ENCODE measurements at places on chromosomes 5 and 9. TPM values are rescaled to one million over a fixed set of nuclear protein-coding genes. Genes with fewer than 3 reads are reported as not detected.

- peak; percentile 52 for DNase-seq
Measured at GRCh38 chr5:72018143-72018803, 89.0 kb upstream of the MAP1B start.

DNA sequence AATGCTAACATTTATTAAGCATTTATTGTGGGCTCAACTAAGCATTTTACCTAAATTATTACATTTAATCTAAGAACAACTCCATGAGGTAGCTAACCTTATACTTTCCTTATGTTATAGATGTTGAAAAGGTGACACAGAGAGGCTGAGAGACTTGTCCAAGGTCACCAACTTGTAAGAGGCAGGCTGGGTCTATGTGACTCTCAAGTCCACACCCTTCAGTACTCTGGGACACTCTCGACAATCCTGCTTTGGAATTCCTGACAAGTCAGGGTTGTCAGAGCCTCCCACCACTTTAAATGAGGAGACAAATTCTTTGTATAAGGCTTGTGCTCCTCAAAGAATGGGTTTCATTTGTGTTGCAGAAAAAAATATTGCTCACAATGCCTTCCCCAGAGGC is 67.2 kb downstream of the NRG2 start:
- DNase-seq: no peak

- no peak for DNase-seq
Measured at GRCh38 chr5:142063376-142063775, 45.2 kb upstream of the NDFIP1 start.

DNA sequence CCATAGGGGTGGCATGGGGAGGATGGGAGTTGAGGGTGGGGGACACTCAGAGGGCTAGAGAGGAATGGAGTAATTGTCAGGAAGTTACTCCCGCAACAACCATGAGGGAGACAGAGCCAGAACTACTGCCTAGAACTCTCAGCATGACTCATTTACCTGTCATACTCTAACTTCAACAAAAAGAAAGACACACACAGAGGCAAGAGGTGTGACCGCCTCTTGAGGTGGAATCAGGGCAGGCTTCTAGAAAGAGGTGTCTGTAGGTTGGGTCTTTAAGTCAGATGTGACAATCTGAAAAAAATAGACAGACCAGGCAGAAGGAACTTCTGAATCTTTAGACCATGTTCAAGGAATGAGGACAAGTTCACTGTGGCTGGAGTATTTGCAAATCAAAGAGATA is 73.4 kb downstream of the GABBR2 start:
- no peak for DNase-seq

GRCh38 chr9:567747-568305 is 273.7 kb upstream of the DMRT1 start:
- DNase-seq: no peak

DNA sequence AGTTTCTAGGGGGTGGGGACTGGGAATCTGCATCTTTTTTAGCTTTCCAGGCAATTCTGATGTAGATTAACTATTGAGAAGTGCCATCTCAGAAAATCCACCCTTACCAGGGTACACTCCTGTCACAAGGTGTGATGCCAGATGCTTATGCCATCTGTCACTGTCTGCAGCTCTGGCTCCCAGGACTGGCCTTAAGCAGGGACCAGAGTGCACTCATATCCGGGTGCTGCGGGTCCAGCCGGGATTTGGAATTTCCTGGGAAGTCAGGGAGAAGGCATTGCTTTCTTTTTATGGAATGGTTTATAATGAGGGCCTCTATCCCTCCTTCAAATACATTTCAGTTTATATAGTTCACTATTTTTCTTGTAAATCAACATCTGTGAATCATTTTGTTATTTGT is 92.6 kb downstream of the TMEM174 start:
- no peak for DNase-seq

- DNase-seq: no peak
Measured at GRCh38 chr9:80204054-80204453, 632.3 kb downstream of the TLE4 start.

GRCh38 chr9:121638399-121638798 is 13.0 kb upstream of the DAB2IP start:
- DNase-seq: no peak

- no peak for DNase-seq
Measured at GRCh38 chr9:123089790-123090189, 56.3 kb downstream of the GPR21 start.

GRCh38 chr5:141634720-141635119 is 1.9 kb downstream of the HDAC3 start:
- no peak for DNase-seq

GRCh38 chr5:68454172-68454571 is 238.6 kb downstream of the PIK3R1 start:
- DNase-seq: no peak

DNA sequence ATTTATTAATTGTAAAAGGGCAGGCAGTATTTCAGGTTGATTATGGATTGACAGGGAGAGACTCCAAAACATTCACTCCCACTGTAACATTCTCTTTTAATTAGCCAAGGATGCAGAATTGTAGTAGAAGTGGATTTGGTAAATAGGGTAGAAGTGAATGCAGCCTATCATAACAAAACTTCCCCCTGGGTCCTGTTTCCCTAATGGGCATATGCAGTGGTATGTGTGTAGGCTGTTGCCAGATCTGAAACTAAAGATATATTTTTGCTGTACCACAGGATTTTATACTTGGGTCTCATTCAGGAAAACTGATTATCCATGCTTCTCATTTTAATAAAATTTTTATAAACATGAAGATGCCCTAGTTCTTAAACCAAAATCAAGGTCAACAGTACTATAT is 351.2 kb downstream of the KDM4C start:
- DNase-seq: no peak

- no peak for DNase-seq
Measured at GRCh38 chr5:76165711-76166374, 82.7 kb downstream of the SV2C start.

DNA sequence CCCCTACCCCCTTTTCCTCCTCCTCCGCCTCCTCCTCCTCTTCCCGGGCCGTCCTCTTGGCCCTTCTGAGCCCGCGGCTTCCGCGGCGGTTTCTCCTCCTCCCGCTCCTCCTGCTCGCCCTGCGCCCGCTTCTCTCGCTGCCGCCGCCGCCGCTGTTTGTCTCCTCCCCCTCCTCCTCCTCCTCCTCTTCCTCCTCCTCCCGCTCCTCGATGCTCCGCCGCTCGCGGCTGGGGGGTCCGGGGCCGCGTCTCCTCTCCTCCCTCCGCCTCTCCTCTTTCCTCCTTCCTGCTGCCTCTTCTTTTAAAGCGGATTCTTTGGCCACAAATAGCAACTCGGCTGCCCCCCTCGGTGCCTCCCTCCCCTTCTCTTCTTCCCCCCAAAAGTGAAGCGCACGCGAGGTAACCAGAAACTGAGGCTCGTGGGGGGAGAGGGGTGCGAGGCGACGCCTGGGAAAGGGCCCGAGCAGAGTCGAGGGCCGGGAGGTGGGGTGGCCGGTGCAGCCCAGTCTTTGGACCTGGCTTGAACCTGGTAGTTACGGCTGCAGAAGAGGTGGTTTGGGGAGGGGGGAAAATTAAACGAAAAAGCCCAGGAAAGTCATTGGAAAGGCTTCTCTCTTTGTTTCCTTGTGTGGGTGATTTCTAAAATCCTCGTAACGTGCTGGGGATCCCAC is 1058.5 kb upstream of the DMAC1 start:
- DNase-seq: no peak

DNA sequence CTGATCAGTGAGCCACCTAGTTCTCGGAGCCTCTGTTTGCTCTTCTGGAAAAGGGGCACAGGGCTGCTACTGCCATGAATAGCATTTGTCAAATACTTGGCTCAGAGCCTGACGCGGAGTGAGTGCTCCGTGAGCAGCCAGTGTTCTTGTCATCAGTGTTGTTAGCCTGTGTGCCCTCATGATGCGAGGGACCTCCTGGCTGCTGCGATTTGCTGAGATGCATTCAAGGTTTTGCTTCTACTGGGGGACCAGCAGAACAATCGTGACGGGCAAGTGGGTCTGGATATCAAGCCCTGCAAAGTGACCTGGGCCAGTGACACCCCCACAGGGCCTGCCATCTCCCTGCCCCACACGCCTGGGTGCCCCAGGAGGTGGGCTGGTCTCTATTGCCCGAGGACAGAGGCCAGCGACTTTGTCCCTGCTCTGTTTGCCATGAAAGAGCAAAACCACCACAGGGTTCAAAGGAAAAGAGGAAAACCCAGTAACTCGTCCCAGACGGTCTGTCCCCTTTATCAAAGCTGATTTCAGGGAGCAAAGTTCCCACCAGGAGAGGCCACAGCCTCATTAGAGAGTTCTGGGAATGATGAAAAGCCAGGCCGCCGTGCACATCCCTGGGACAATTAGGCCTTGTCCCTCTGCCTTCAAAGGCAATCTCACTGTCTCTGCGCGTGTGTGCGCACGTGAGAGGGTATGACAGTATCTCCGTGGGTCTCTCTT is 86.5 kb upstream of the LMX1B start:
- no peak for DNase-seq

DNA sequence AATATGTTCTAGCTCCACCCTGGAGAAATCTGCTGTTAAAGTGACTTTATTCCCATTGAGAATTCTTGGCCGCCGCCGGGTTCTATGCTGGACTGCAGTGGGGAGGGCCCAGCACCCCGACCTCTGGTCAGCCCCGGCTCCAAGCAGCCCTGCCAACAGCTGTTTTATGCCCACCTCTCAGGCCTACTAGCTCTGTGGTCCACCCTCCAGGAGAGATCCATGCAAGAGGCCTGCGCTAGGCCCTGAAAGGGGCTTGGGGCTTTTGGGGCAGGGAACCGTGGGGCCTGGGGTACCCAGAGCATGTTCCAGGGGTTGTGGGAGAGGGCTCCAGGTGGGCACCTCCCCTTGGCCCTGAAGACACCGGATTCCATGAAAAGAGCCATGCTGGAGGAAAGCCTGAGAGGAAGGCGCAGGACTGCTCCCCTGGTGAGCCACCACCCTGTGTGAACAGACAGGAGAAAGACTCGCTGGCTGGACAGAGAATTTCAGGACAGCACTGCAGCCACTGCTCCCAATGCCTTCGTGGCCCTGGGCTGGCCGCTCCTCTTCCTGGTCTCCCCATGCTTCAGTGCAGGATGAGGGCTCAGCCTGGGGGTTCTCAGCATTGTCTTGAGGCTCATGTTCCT is 44.6 kb upstream of the RUFY1 start:
- DNase-seq: no peak

- no peak for DNase-seq
Measured at GRCh38 chr5:126538579-126538978, 56.4 kb downstream of the ALDH7A1 start.

DNA sequence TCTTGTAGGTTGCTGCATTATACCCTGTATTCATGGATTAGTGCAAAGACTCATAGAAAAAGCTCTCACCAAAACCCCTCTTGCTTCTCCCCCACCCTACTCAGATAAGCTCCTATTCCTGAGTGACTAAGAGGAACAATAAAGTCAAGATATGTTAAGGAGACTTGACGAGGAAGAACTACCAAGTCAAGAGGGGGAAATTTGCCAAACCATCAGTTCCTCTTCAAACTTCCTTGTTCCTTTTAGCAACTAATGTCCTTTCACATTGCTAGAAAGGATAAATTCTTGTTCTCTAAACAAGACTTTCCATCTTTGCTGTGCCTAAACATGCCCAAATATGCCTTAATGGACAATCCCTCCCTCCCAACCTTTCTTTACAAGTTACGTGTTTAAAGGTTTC is 27.0 kb downstream of the CNOT8 start:
- DNase-seq: no peak

DNA sequence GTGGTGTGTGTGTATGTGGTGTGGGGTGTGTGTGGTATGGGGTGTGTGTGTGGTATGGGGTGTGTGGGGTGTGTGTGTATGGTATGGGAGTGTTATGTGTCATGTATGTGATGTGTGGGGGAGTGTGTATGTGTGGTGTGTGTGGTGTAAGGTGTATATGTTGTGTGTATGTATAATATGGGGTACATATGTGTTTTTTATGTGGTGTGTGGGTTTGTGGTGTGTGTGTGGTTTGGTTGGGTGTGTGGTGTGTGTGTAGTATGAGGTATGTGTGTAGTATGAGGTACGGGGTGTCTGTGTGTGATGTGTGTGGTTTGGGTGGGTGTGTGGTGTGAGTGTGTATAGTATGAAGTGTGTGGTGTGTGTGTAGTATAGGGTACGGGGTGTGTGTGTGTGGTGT is 11.4 kb downstream of the ECSCR start:
- DNase-seq: no peak

- no peak for DNase-seq
Measured at GRCh38 chr5:172438319-172438668, 16.0 kb downstream of the SH3PXD2B start.

- DNase-seq: no peak
Measured at GRCh38 chr5:114789773-114790402, 379.8 kb downstream of the TRIM36 start.

DNA sequence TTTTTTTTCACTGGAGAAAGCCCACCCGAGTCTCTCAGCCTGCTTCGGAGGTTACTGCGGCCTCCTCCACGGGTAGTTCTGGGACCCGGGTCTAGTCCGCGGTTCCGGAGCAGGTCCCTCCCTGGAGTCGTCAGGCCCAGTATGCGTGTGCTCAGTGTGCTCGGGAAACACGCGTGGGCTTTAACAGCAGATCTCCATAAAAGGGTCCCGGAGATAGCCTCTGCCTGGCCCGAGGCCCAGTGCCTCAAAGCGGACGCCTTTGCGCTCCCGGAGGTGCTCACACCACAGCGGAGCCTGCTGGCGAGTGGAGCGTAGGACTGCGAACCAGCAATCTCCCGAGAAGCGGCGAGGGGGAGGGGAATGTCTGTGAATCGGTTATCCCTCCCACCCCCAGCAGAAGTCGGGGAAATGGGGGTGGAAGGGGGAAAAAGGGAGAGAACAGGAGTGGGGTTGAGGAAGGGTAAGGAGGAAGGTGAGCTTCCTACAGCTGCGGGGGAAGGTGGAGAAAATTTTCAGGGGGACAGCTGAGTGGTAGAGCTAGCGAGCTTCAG is 28.7 kb downstream of the CDKN2A start:
- DNase-seq: peak; percentile 53

- no peak for DNase-seq
Measured at GRCh38 chr5:21212026-21212425, 1224.0 kb upstream of the CDH18 start.

Gene PCDHGB6
- total RNA-seq: 0.13 TPM

Gene SPATA31A3
- not detected for total RNA-seq

Gene OR1L4
- not detected for total RNA-seq

Gene BTNL8
- not detected for total RNA-seq

Gene PCDHB15
- total RNA-seq: not detected

Gene PTAR1
- total RNA-seq: 36.1 TPM

Gene PCA3
- not detected for total RNA-seq

Gene PAEP
- not detected for total RNA-seq

Gene EMB
- total RNA-seq: 145 TPM

Gene PCDHB13
- total RNA-seq: 0.04 TPM

Gene IL7R
- total RNA-seq: 289 TPM

Gene RMND5B
- 27.9 TPM for total RNA-seq

Gene PCDHB2
- total RNA-seq: not detected

Gene PCAT7
- not detected for total RNA-seq
